A673 (cell line): ENCODE measurements at places on chromosomes 5 and 9.

GRCh38 chr9:120186276-120186675 is 393.7 kb downstream of the CDK5RAP2 start:
- H3K27me3 ChIP-seq = peaks cover 23% of the 10 kb centered on the region
- H3K4me3 ChIP-seq = no peak overlapping the region
- DNase-seq = no peak
- H3K36me3 ChIP-seq = no peaks in the 10 kb centered on the region

DNA sequence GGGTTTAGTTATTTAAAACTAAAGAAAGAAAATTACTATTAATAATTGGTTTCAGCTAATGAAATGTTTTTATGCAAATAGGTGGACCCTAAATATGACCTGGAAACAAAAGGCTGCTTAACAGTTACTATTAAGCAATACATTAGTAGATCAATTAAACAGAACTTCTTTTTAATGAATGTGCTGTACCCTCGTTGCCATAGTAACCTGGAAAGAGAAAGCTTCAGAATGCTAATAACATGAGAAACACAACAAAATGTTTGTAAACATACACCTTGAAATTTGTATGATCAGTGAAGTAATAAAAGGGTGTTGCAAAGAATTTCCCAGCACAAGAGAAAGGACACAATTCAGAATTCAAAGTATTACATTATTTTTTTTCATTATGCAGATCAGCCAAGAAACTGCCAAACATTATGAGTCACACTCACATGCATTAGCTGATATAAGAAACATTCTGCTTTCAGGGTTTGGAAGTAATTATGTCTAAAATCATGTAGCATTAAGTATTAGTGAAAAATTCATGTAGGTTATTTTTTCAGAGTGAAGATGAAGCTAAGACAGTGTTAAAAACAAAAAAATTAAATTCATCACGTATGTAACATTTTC is 348.3 kb downstream of the ISL1 start:
- no peaks in the 10 kb centered on the region for H3K36me3 ChIP-seq
- DNase-seq = peak; percentile 2
- no peaks in the 10 kb centered on the region for H3K27me3 ChIP-seq

- no peaks in the 10 kb centered on the region for H3K4me1 ChIP-seq
- no peak for DNase-seq
- no peak overlapping the region for H3K27ac ChIP-seq
- H3K36me3 ChIP-seq = no peaks in the 10 kb centered on the region
- no peak overlapping the region for H3K4me3 ChIP-seq
Measured at GRCh38 chr5:173452119-173452905, 124.1 kb upstream of the STC2 start.

GRCh38 chr9:100426530-100427365 is at the start of gene MSANTD3:
MSANTD3 (plus strand) TSS chr9:100427143; CDS start chr9:100441939, 14,796 bp downstream.
- H3K27ac ChIP-seq = peak within 1 kb of the TSS; percentile 84
- peak within 1 kb of the TSS; percentile 80 for H3K4me3 ChIP-seq
- peaks cover 14% of the 10 kb centered on the region for H3K4me1 ChIP-seq
- no peaks in the 10 kb centered on the region for H3K27me3 ChIP-seq

DNA sequence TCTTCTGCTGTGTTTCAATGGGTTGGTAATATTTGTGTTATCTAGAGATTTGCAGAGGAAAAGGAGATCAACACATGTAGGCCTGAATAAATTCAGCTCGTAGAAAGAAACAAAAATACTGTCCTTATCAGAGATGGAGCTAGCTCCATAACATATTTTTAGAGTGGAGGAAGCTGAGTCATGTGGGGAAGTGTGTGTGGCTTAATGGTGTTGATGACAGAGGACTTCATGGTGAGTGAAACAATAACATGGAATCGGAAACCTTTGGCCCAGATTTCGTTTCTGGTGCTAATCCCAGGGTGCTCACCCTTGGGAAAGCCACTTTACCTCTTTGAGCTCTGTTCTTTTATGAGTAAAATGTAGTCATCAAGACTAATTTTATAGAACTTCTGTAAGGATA is 825.0 kb downstream of the TLR4 start:
- H3K27ac ChIP-seq = no peak overlapping the region
- no peaks in the 10 kb centered on the region for H3K27me3 ChIP-seq
- no peaks in the 10 kb centered on the region for H3K36me3 ChIP-seq
- DNase-seq = peak; percentile 5

DNA sequence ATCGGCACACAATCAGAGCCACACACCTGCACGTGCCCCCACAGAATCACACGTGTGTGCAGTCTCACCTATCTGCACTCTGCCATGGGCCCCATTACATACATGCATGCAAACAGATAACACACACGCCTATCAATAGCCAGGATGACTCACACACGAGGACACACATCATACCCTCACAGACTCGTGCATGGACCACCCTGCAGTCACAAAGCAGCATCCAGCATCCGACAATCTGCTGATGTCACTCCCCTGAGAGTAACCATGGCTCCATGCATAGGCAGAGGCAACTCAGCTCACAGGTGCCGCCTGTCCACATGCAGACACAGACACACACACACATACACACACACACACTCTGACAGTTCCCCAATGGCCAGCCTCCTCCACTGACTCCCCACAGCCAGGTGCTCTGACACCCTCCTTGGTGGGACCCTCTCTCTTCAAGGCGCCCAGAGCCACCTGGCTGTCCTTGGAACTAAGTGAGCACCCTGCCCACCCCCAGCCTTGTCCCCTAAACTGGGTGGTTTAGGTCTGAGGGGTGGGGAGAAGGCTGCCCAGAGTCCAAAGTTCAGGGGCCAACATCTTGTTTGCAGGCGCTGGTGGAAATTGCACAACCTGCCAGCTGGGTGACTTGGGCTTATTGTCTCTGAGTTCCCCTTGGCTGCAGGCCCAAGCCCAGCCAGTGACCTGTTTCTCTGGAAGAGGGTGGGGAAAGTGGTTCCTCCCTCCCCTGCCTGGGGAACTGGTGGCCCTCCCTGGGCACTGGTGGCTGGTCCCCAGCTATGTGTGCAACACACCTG is 34.6 kb upstream of the NEK6 start:
- H3K27ac ChIP-seq = no peak overlapping the region
- H3K36me3 ChIP-seq = no peaks in the 10 kb centered on the region
- H3K4me3 ChIP-seq = no peak overlapping the region

GRCh38 chr5:53265043-53265442 is 155.5 kb upstream of the MOCS2 start:
- H3K27me3 ChIP-seq = no peaks in the 10 kb centered on the region
- H3K4me1 ChIP-seq = no peaks in the 10 kb centered on the region
- no peak for DNase-seq
- H3K36me3 ChIP-seq = no peaks in the 10 kb centered on the region

DNA sequence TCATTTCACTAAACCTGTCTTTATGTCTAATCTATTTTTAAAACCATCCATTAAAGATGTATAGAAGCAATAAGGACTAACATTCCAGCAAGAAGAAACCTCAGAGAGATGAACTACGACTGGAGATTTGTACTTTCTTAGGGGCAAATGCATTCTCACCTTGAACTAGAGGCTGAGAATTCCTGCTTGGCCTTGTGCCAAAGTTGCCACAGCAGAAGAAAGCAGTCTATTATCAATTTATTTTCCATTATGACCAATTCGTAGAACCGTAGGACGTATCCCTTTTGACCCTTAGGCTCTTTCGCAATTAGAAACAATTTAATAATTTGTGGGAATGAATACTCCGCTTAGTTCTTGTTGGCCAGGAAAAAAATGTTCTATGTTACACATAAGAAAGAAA is 1647.4 kb upstream of the CDH9 start:
- H3K27ac ChIP-seq = no peak overlapping the region
- H3K4me1 ChIP-seq = no peaks in the 10 kb centered on the region
- no peak for DNase-seq
- no peaks in the 10 kb centered on the region for H3K36me3 ChIP-seq
- no peak overlapping the region for H3K4me3 ChIP-seq
- H3K27me3 ChIP-seq = no peaks in the 10 kb centered on the region

GRCh38 chr5:64786372-64786771 is 17.6 kb downstream of the CWC27 start:
- no peak overlapping the region for H3K4me3 ChIP-seq
- no peaks in the 10 kb centered on the region for H3K4me1 ChIP-seq
- DNase-seq = no peak
- no peak overlapping the region for H3K27ac ChIP-seq

DNA sequence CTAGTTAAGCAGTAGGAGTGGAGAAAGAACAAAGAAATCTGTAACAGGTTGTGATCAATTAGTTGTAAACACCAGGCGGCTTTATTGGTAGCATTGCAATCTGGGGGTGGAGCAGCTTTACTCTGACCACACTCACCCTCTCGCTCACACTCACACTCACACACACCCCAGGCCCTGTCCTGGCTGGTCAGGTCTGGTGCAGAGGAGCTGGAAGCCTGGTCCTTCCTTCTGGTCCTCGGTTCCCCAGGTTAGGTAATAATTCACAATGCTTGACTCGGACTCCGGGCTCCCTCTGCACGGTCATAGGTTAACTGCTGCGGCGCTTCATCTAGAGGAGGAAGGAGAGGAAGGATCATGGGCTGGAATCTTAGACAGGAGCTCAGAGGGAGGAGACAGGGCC is 1.6 kb downstream of the CCL19 start:
- no peaks in the 10 kb centered on the region for H3K36me3 ChIP-seq
- no peak overlapping the region for H3K4me3 ChIP-seq
- no peak overlapping the region for H3K27ac ChIP-seq
- no peak for DNase-seq
- H3K4me1 ChIP-seq = no peaks in the 10 kb centered on the region

- peaks cover 24% of the 10 kb centered on the region for H3K36me3 ChIP-seq
- DNase-seq = no peak
- H3K4me1 ChIP-seq = no peaks in the 10 kb centered on the region
- H3K4me3 ChIP-seq = no peak overlapping the region
- no peaks in the 10 kb centered on the region for H3K27me3 ChIP-seq
Measured at GRCh38 chr5:14471507-14471906, 110.1 kb upstream of the OTULINL start.

DNA sequence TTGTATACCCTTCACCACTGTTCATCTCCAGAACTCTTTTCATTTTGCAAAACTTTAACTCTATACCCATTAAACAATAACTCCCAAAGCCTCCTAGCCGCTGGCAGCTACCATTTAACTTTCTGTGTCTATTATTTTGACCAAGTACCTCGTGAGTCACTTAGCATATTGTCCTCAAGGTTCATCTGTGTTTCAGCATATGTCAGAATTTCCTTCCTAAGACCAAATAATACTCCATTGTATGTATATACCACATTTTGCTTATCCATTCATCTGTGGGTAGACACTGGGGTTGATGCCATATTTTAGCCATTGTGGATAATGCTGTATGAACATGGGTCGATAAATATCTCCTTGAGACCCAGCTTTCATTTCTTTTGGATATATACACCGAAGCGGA is 17.4 kb downstream of the ERBIN start:
- DNase-seq = no peak
- no peaks in the 10 kb centered on the region for H3K36me3 ChIP-seq
- H3K27ac ChIP-seq = no peak overlapping the region
- H3K4me1 ChIP-seq = no peaks in the 10 kb centered on the region
- H3K27me3 ChIP-seq = no peaks in the 10 kb centered on the region

- no peak for DNase-seq
- H3K36me3 ChIP-seq = no peaks in the 10 kb centered on the region
- H3K4me1 ChIP-seq = no peaks in the 10 kb centered on the region
Measured at GRCh38 chr5:53069626-53070025, 39.9 kb downstream of the MOCS2 start.

DNA sequence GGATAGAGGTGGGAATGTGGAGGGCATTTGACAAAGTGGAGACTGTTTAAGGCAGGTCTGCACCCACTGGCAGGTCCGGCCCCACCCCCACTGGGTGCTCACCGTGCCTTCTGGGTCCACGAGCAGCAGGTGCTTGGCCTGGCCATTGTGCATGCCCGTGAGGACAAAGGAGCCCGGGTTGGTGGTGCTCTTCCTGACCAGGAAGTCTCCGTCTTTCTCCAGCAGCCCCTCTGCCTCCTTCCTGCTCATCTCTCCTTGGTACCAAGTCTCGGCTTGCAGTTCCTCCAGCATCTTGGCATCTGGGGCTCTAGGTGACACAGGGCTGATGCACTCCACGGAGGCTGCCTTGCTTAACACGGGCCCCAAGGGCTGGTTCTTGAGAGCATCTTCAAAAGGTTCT is 46.6 kb downstream of the S1PR3 start:
- no peak for DNase-seq
- no peaks in the 10 kb centered on the region for H3K27me3 ChIP-seq
- H3K4me3 ChIP-seq = no peak overlapping the region
- no peaks in the 10 kb centered on the region for H3K36me3 ChIP-seq

DNA sequence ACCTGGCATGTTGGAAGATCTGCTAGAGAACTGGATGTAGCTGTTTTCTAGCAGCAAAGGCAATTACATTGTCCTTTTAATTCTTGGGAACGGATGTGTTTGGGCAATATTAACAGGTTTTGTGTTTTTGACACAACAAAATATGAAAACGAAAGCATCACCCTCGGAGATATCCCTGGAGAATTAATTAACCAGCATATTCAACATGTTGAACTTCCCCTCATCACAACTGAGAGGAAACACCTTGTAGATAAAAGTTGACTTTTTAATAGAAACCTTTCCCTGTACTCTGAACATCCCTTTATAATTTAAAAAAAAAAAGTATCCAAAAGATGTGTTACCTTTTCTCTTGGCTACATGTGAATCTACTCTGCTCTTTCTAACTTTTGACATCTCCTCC is 13.0 kb downstream of the SEMA6A start:
- H3K4me1 ChIP-seq = no peaks in the 10 kb centered on the region
- H3K27ac ChIP-seq = no peak overlapping the region
- H3K36me3 ChIP-seq = no peaks in the 10 kb centered on the region
- no peak for DNase-seq
- no peak overlapping the region for H3K4me3 ChIP-seq
- no peaks in the 10 kb centered on the region for H3K27me3 ChIP-seq

- DNase-seq = no peak
- H3K36me3 ChIP-seq = no peaks in the 10 kb centered on the region
- no peaks in the 10 kb centered on the region for H3K27me3 ChIP-seq
- no peaks in the 10 kb centered on the region for H3K4me1 ChIP-seq
Measured at GRCh38 chr5:73757416-73757815, 131.4 kb downstream of the ARHGEF28 start.

DNA sequence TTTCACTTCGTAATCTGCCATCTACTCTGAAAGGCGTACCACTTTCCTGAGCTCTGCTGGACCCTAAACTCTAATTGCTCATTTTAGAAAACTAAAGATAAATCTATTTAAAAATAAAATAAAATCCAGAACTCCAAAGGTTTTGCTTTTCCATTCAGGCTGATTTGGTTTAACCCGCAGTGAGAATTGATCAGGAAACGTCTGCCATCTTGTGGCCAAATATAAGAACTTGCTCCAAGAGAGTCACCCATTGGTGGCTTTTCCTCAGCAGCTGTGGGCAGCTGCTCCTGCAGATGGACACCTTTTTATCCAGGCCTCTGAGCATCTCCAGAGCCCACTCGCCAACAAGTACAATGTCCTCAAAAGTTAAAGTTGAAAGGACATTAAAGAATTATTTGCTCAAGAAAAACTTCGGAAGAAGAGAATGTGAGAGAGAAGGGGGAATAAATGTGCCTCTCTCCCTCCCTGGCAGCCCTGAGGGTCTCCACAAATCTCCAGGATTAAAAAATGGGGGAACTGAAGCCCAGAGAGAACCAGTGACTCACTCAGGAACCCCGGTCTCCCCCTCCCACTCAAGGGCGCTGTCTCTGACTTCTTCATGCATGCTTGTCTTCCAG is 4.1 kb downstream of the SAXO1 start:
- no peak overlapping the region for H3K4me3 ChIP-seq
- DNase-seq = peak; percentile 45
- no peaks in the 10 kb centered on the region for H3K36me3 ChIP-seq
- no peaks in the 10 kb centered on the region for H3K27me3 ChIP-seq
- H3K4me1 ChIP-seq = no peaks in the 10 kb centered on the region

- H3K4me1 ChIP-seq = no peaks in the 10 kb centered on the region
- no peaks in the 10 kb centered on the region for H3K27me3 ChIP-seq
- DNase-seq = no peak
- no peak overlapping the region for H3K4me3 ChIP-seq
- H3K27ac ChIP-seq = no peak overlapping the region
Measured at GRCh38 chr9:87193925-87194868, 246.9 kb upstream of the GAS1 start.
